A549 treated with dexamethasone at 1 μM for 4 hours (cell line): ENCODE measurements at places on chromosomes 13 and 19. TPM values are rescaled to one million over a fixed set of nuclear protein-coding genes. Genes with fewer than 3 reads are reported as not detected.

THSD1 gene
- total RNA-seq: 5.0 to 6.5 TPM (median 5.3 TPM) in 5 replicates

WDR88 gene
- 0.07 to 0.19 TPM (median 0.15 TPM) in 4 of 5 replicates, not detected in the other for total RNA-seq

ATP8B3 gene
- 1.4 to 3.6 TPM (median 3.3 TPM) in 5 replicates for total RNA-seq

C1QTNF9 gene
- not detected in 5 replicates for total RNA-seq

ZNF554 gene
- total RNA-seq: 0.67 to 1.1 TPM (median 0.93 TPM) in 5 replicates

FGF22 gene
- total RNA-seq: 0.26 to 0.68 TPM (median 0.39 TPM) in 5 replicates

DAND5 gene
- total RNA-seq: 0.06 to 0.09 TPM (median 0.07 TPM) in 3 of 5 replicates, not detected in the others

STOML3 gene
- total RNA-seq: not detected in 5 replicates

CDX2 gene
- 0.47 to 1.1 TPM (median 0.64 TPM) in 5 replicates for total RNA-seq

ERICH6B gene
- total RNA-seq: not detected in 5 replicates
